Activated naive CD4-positive, alpha-beta T cell (primary cell): ENCODE measurements at places on chromosomes 5 and 9.

DNA sequence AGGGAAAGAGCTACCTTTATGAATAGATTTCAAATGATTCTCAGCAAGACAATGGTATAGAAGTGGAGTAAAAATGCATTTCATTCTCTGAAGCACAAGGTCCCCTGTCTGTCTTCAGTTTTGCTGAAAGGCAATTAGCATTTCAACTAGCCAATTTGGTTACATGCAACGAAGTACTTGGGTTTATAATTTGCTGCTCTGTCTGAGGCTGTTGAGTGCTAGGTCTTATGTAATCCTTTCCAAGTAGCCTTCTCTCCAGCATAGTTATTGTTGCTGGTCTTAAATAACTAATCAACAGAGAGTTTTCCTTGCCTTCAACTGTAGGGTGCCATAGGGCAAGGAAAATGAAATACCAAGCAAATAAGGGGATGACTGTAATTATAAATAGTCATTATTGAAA is 4.5 kb downstream of the ADGRV1 start:
- no peak for DNase-seq

GRCh38 chr9:79970146-79970425 is 398.3 kb downstream of the TLE4 start:
- DNase-seq, result no peak

DNA sequence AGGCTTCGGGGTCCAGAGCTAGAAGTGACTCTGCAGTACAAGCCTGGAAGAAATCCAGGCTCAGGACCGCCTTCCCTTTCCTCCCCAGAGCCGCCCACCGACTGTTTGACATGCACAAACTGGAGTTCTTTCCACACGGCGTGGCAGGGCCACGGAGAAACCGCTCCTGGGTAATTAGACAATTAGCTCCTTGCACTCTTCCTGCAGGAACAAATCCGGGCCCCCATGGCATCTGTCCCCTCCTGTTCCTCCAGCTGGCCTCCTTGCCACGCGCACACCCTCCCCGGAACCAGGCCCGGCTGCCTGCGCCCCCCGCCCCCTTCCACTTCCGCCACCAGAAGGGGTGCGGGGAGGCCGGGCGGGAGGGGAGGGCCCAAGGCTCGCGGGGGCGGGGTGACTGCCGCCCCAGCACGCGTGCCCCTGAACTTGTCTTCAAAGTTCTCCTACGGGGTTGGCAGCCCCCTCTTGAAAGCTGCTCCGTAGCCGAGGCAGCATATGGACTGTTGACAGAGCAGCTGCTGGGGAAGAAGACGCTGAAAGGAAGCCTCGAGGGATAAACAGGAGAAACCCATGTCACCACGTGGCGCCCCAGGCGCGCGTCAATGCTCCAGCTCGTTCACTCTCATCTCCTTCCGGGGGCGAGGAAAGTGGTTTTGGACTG is 74.3 kb downstream of the SEC61B start:
- peak; percentile 32 for DNase-seq

DNA sequence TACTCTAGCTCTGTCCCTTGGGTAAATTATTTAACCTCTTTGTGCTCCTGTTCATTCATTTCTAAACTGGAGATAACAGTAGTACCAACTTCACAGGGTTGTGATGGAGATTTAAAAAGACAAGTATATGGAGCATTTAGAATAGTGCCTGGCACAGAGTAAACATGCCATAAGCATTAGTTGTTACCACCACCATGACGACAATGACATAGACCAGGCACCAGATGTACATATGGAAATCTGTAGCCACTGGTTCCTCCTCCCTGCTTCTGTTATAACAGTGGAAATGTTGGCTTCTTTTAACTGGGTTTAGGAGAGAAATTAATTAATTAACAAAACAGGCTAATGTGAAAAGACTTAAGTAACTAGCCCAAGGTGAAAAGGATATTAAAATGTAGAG is 217.5 kb downstream of the DENND1A start:
- no peak for DNase-seq

- no peak for DNase-seq
Measured at GRCh38 chr9:92564982-92565381, 29.2 kb upstream of the ECM2 start.

DNA sequence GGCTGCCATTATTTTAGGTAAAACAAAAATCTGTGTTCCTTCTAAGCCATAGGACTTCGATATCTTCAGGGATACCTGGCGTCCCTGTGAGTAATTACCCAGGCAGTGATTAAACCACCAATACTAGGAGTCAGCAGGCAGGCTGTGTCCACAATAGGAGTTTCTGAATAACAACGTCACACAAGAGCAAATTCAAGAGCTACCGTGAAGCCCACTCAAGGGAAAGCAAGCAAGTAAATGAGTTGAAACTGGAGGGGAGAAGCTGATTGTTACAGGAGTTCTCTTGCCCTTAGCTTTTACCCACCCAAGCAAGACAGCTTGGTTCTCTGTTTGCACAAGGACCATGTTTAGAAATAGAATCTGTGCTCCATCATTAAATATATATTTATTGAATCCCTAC is 50.8 kb downstream of the SEMA5A start:
- DNase-seq, result no peak

GRCh38 chr5:44535621-44536020 is 146.4 kb upstream of the FGF10 start:
- DNase-seq, result no peak

GRCh38 chr5:110031402-110032140 is 341.8 kb downstream of the MAN2A1 start:
- DNase-seq, result no peak

DNA sequence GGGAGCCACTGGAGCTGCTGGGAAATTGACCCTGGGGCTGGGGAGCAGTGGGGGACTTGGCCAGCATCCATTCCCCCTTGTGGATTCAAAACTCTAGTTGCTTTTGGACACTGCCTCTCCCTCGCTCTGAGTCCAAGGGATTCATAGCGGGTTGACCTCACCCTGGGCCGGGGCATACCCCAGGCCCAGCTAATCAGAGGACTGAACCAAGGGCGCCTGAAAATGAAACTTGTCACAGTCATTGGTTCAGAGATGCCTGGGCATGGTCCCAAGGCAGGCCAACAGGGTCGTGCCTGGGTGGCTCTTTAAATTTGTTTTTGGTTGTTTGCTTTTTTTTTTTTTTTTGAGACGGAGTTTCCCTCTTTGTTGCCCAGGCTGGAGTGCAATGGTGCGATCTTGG is 22.6 kb downstream of the STK10 start:
- DNase-seq, result no peak
